ENCODE measurements at places on chromosomes 3 and 15.

DNA sequence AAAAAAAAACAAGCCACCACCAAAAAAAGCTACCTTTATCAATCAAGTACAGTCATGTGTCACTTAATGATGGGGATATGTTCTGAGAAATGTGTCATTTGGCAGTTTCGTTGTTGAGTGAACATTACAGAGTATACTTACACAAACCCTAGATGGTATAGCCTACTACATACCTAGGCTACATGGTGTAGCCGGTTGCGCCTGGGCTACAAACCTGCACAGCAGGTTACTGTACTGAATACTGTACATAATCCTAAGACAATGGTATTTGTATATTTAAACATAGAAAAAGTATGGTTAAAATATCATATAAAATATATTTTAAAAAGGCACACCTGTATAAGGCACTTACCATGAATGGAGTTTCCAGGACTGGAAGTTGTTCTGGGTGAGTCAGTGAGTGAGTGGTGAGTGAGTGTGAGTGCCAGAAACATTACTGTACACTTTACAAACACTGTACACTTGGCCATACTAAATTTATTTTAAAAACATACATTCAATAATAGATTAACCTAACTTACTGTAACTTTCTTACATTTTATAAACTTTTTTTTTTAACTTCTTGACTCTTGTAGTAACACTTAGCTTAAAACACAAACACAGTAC lies 25.9 kb upstream of the JMJD7 start:
- no peak for DNase-seq

- no peak for DNase-seq
These were observed 169.5 kb downstream of the PLD1 start for GRCh38 chr3:171640520-171641412.

DNA sequence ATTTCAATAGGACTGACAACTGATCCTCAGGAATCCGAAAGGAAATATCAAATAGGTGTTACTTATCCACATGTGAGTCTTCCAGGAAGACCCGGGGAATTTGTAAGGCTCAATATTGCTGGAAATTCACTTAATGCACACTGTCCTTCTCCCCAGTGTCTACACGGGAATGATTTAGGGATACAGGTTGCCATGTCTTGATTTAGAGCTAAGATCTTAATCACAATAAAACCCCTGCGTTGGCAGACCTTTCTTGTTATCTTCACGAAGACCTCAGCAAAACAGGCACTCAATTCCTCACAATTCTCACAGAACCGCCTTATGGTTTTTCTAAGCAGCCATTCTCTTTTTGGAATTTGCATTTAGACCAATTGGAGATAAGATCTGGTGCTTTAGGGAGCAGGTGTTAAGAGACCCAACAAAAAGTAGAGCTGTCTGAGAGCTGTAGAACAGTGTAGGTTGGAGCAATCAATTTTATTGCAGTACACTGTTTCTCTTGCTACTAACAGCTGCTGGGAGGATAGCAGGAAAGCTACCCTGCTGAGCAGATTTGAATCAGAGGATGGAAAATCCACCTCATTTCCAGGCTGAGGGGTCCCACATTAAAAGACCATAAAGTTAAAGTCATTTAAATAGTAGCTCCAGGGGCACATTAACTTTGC lies 925.7 kb downstream of the EPHA3 start:
- DNase-seq, result no peak

DNA sequence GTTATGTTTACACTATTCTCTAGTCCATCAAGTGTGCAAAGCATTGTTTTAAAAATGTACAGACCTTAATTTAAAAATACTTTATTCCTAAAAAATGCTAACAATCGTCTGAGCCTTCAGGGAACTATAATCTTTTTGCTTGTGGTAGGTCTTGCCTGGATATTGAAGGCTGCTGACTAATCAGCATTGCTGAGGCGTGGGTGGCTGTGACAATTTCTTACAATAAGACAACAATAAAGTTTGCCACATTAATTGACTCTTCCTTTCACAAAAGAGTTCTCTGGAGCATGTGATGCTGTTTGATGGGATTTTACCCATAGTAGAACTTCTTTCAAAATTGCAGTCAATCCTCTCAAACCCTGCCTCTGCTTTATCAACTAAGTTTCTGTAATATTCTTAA lies 384.0 kb upstream of the TGFBR2 start:
- no peak for DNase-seq

GRCh38 chr15:58453931-58454793 lies 22.4 kb downstream of the LIPC start:
- peak; percentile 66 for DNase-seq

DNA sequence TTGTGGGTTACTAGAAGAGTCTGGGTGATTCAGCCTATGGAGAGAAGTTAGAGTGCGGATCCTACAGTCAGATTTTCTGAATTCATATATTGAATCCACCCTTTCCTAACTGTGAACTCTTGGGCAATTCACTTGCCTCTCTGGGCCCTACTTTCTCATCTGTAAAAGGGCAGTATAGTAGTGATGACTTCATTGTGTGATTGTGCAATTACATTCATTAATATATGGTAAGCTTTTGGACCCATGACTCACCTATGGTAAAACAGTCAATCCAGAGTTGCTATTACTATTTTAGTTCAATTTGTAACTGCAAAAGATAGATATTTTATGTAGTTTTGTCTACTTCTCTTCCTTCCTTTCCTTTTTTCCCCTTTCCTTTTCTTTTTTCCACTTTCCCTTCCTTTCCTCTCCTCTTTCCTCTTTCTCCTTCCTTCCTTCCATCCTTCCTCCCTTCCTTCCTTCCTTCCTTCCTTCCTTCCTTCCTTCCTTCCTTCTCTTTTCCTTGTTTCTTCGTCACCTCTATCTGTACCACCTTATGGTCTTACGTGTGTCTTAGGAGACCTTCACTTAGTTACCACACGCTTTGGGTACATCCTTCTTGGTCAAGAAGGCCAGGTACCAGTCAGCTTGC lies 37.0 kb downstream of the GMNC start:
- DNase-seq, result no peak

DNA sequence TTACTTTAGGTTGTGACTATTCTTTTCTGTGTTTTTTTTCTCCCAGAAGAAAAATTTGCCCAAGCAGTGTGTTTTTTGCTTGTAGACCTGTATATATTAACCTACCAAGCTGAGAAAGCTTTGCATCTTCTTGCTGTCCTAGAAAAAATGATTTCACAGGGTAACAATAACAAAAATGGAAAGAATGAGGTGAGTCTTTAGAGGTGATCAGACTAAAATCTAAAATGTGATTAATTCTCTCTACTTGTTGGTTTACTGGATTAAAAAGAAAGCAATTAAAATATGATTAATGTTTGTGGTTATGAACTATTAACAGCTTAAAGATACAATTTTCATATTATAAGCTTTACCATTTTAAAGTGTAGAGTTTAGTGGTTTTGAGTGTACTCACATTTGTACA lies 28.2 kb downstream of the CNOT10 start:
- DNase-seq, result no peak

DNA sequence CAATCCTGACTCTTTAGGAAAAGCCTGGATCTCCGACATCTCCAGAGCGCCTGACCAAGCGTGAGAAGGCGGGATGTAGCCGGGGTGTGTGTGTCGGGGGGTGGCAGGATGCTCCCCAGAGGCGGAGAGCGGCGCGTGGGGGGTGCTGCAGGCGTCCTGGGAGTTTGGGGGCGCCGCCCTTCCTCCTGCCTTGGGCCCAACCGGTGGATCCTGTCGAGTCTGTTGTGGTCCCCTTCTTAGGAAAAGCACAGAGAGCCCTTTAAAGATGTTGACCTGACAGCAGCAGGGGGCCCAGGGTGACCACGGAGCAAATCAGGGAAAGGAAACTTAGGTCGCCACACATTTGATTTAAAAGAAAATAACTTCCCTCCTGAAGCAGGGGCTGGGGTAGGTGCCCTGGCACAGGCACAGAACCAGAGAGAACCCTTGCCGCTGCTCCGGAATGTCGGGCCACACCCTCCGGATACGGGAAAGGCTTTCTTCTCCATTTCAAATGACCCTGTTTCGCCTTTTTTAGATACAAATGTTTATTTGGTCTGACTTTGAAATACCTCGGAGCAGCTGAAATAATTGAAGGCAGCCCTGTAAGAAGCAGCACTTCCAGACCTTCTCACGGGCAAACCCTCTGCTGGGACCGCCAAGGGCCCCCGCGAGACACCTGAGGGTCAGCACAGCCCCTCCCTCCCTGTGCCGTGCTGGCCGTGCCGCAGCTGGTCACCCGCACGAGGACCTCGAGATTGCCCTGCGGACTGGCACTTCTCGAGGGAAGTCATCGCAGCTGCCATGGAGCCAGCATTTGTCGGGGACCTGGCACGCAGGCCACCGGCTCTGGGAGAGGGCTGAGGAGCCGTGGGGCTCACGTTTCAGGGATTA lies 102.9 kb upstream of the KLF13 start:
- DNase-seq, result no peak

- DNase-seq, result no peak
These were observed 108.4 kb downstream of the MEGF11 start for GRCh38 chr15:66144978-66145725.

DNA sequence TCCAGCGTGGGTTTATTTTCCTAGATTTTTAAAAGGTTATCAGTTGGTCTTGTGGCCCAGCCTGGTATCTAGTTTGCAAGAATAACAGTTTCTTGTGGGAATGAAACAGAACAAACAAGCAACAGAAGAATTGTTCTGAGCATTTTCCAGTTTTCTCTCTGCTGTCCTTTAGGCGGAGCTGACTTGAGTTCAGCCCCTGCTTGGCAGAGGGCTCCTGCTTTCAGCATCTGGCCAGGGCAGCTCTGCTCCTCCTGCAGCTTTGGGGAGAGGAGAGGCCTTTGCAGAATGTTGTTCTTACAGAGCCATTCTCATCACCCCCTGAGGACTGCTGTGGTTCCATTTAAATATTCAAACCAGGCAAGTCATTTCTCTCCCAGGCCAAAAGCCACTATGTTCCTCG lies 117.7 kb downstream of the ALDH1A2 start:
- DNase-seq, result no peak

GRCh38 chr15:49225572-49226281 lies 55.7 kb downstream of the GALK2 start:
- DNase-seq, result no peak

- DNase-seq, result no peak
These were observed 34.1 kb downstream of the RAB8B start for GRCh38 chr15:63223463-63223862.

DNA sequence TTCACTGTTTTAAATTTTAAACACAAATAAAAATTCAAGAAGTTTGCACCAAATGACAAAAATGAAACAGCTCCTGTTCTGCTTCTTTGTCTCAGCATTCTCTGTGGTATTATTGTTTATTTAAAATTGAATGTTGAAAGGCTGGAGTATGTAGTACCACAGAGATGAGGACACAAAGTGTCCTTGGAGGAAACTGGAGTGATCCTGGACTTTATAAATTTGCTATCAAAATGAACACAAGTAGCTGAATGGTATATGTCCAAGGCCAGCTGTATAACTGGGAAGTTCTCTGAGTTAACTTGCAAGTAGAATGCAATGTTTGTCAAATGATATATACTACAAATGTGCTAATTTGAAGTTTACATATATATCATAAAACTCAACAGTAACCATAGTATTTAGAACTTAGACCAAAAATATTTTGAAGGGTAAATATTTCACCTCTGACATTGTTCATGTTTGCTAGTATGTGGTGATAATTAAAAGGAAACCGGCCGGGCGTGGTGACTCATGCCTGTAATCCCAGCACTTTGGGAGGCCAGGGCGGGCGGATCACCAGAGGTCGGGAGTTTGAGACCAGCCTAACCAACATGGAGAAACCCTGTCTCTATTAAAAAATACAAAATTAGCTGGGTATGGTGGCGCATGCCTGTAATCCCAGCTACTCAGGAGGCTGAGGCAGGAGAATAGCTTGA lies 12.3 kb downstream of the BTLA start:
- no peak for DNase-seq

GRCh38 chr3:5126586-5126985 lies 4.5 kb downstream of the ARL8B start:
- DNase-seq, result no peak

DNA sequence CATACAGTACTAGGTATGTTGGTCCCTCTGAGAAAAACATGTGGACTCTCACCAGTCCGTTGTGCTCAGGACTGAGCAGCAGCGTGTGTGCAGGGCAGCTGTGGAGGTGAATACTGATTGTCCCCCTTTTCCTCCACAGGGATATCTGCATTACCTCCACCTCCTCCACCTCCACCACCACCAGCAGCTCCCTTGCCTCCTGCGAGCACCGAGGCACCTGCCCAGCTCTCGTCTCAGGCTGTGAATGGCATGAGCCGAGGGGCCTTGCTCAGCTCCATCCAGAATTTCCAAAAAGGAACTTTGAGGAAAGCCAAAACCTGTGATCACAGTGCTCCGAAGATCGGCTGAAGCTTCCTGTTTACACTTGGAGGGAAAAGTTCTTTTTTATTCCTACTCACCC lies 9.0 kb downstream of the PDHB start:
- DNase-seq, result no peak

DNA sequence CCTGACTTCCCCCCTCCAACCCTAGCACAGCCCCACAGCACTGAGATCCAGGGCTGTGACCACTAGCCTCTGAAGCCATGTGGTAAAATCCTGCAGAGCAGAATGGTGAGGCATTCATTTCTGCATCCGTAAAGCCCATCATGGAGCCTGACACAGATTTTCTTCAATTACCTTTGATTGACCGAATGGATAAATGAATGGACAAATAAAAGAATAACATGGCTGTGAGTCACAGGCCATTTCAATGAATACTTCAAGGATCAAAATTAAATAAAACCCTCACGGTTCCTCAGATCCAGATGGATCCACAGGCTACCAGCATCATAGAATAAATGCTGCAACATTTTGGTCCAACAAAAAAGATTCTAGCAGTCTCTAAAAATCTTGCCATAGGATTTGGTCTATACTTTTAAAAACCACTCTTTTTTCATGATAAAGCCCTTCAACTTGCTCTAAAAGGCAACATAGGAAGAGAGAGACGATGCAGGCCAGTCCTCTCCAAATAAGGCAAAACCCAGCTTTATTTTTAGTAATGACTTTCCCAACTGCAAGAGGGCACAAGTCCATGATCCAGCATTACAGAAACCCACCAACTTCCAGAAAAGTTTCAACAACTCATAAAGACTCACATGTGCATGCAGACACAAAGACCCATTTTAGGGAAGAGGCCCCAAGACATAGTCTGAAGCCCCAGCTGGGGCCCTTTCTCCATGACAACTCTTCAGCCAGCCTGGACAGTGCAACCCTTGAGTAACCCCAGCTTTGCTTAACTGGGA lies 52.4 kb upstream of the MRPS22 start:
- no peak for DNase-seq

GRCh38 chr3:197490098-197491058 lies 65.4 kb downstream of the BDH1 start:
- no peak for DNase-seq

GRCh38 chr3:118980832-118981231 lies 53.8 kb downstream of the IGSF11 start:
- DNase-seq, result no peak

- no peak for DNase-seq
These were observed 6.7 kb upstream of the NSMCE3 start for GRCh38 chr15:29276366-29276765.

DNA sequence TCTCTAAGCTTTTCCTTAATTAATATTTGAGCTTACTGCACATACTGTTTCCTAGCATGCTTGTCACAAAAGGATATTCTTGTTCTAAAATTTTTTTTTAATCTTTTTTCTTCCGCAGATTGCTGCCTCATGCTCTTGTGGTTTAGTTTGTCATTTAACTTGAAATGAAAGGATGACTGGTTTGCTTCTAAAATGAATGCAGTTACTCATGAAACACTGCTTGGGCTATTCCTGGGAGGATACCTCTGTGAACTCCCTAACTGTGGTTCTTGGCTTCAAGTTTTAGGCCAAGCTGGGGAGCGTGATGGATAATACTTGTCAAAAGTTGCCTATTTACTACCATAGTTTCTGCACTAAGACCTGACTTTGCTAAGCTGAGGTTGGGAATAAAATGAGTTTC lies 64.0 kb downstream of the USP13 start:
- no peak for DNase-seq

Data from stimulated activated CD8-positive, alpha-beta memory T cell treated with anti-CD3 and anti-CD28 coated beads, Interleukin-15, amount 100 ng/mL, for 48 hours (primary cell).